Body of pancreas (tissue), 4 donors: ENCODE measurements at places on chromosomes 5 and 9.

DNA sequence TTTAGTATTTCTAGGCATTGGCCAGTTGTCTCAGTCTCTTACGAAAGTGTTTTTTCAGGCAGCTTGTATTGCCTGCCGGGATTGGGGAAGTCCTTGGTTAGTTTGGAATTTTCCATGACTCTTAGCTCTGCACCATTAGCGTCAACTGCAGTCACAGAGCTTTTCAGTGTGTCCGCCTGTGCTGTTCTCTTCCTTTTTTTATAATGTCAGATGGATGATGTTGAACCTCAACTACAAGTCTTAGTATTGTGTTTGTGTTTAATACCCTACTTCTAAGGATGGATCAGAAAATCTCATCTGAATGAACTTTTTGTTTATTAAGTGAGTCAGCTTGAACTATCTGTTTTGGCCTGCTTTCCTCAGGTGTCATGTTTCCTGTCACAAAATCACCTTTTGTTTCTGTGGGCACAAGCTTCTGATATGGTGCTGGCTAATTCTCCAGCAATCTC is 33.1 kb downstream of the ATP6V0E1 start:
- DNase-seq: peak; percentile 25

DNA sequence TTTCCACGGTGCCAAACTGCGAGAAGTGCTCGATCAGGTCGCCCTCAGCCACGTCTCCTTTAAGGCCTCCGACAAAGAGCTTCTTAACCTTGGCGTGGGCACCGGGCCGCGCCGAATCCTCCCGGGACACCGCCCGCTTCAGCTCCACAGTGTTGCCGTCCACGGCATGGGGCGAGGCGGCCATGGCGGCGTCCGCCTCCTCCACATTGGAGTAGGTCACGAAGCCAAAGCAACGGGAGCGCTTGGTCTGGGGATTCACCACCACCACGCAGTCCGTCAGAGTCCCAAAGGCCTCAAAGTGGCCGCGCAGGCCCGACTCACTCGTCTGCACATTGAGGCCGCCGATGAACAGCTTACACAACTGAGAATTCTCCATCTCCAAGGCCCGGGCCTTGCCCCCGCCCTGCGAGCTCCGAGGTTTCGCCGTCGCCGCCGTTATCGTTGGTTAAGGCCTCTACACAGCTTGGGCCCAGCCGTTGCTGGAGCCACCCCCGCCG is 424 bp downstream of the HNRNPA0 start:
- no peak for DNase-seq

- DNase-seq: no peak
Measured at GRCh38 chr5:135147294-135148090, 113.5 kb upstream of the PITX1 start.

GRCh38 chr5:159052401-159053011 is 47.2 kb downstream of the EBF1 start:
- DNase-seq: no peak

DNA sequence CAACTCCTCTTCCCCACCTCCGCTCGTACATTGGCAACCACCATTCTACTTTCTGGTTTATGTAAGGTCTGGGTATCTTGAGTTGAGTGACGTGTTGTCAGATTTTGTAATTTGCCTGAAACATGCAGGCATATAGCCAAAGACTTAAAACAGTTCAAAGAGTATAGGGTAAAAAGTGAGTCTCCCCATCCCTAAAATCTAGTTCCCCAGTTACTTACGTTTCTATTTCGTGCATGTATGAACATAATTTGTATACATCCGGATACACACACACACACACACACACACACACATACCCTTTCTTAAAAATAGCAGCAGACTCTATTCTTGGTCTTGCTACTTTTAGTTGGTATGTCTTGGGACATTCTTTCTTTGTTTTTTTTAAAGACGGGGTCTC is 915 bp downstream of the HSDL2 start:
- DNase-seq: peak; percentile 12

DNA sequence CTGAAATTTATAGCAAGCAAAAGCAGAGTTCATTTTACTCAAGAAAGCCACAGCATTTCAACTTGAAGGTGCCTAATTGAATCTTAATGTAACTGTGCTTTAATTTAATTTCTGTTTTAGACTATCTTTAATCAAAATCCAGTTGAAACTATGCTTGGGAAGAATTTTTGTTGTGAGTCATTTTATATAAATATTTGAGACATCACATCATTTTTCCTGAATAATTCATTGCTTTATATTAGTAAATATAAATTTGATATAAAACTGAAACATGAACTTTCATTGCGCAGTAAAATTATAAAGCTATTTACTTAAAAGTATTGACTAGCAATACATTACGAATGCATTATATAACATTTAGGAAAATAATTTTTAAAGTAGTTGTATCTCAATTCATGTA is 1937.1 kb upstream of the CDH9 start:
- no peak for DNase-seq

- DNase-seq: peak; percentile 31
Measured at GRCh38 chr5:154714266-154714986, 40.8 kb upstream of the LARP1 start.

GRCh38 chr5:147431586-147431985 is 78.3 kb downstream of the DPYSL3 start:
- DNase-seq: no peak

DNA sequence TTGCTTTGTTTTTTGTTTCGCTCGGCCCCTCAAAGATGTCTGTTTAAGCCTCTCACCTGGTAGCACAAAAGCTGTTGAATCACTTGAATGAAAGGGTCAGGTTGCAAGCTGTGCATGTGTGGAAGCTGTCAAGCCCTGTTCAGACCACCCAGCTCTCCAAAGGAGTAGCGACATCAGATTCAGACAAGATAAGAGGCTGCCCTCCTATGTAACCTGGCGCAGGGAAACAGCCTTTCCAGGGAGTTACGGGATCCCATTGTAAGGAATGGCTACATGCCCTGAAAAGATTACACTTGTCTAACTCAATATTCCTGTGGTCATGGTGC is 2.9 kb downstream of the FREM1 start:
- no peak for DNase-seq

DNA sequence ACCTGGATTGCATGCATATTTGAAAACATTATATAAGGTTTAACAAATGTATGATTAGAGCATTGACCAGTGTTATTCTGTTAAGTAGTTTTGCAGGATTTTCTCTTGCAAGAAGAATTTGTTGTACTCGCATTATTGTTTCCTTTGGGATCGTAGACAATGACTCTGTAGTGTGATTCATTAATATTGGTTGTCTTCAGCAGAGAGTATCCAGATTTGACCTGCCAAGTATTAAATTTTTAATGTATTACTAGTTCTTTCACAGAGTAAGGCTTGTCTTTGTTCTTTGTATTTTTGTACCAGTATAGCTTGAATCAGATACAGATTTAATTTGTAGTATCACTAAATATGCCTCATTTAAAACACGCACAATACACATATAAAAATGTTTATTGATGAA is 155.0 kb downstream of the PBX3 start:
- DNase-seq: no peak

DNA sequence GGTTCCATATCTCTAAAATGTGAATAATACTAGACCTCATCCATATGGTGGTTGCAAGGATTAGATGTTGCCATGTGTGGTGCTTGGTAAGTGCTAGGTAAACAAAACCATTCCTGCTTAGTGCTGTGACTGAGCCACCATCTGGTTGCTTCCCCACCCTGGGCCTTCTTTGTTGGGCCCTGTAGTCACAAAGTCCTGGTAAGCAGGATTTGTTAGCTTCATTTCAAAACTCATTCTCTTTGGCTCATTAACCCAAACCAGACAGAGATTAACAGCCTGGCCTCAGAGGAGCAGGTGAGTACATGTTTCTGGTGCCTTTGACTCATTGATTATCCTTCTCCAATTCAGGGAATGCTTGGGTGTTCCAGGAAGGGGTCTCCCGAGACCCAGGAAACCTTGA is 240.2 kb downstream of the ARHGAP26 start:
- DNase-seq: no peak

- DNase-seq: no peak
Measured at GRCh38 chr5:163024936-163025335, 412.5 kb upstream of the CCNG1 start.

GRCh38 chr5:95392593-95393182 is 1.5 kb downstream of the FAM81B start:
- DNase-seq: peak; percentile 37

DNA sequence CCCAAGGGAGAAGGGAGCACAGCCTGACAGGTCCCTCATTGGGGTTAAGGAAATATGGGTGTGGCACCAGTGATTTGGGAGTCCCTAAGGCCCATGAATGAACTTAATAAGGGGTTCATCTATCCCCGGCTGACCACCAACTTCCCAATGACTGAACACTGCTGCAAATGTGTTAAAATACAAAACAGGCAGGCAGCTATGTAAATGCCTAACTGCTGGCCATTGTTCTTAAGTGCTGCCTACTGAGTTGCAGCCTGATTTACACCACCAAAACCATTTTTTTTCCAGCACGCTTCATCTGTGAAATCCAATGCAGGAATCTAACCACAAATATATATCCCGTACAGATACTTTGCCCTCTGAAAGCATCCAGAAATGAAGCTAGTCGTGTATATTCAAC is 478.5 kb downstream of the PTPRD start:
- DNase-seq: no peak

DNA sequence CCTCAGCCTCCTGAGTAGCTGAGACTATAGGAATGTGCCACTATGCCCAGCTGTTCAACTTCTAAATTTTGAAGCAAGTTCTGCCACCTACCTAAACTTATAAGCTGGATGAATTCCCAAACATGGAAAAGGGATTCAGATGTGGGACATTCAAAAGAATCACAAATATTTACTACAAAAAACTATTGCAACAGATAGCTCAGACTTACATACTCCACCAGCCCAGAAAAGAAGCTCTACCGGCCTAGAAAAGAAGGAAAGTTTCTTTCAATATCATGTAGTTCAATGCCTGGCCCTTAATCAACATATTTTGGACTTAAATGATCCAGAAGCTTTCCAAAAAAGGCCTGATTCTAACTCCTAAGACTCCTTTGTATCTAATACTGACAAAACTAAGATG is 23.8 kb downstream of the SH3RF2 start:
- no peak for DNase-seq

DNA sequence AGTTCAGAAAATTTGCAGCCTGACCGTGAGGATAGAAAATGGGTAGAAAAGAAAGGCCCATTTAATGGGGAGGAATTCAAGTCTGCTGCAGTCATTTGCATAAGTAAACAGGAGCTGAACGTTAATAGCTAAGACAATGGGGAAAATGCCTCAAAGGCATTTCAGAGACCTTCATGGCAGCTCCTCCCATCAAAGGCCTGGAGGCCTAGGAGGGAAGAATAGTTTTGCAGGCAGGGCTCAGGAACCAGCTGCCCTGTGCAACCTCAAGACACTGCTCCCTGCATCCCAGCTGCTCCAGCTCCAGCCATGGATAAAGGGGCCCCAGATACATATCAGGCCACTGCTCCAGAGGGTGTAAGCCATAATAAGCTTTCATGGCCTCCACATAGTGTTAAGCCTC is 32.2 kb upstream of the CDH18 start:
- no peak for DNase-seq

DNA sequence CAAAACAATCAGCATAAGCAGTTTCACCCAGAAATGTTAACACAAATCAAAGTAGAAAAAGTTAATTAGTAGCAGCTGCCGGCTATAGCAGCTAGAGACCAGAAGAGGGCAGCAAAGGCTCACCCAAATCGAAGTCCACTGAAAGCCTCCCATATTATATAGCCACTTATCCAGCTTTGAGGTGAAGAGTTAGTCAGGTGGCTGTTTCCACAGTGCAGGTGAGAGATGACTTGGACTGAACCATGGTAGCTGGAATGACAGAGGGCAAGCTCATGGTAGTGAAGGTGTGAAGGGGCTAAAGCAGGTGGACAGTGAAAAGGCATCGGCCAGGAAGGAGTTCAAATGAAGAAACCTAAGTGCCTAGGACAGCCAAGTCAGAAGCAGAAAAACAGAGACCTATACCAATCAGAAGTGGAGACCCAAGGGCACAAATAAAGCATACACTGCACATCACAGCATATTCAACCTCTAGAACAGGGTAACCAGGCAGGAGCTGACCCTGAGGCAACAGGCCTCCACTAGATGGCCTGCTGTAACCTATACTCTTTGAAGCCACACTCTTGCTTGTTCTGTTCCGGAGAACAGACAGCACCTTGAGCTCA is 7.2 kb upstream of the RNF38 start:
- peak; percentile 77 for DNase-seq

DNA sequence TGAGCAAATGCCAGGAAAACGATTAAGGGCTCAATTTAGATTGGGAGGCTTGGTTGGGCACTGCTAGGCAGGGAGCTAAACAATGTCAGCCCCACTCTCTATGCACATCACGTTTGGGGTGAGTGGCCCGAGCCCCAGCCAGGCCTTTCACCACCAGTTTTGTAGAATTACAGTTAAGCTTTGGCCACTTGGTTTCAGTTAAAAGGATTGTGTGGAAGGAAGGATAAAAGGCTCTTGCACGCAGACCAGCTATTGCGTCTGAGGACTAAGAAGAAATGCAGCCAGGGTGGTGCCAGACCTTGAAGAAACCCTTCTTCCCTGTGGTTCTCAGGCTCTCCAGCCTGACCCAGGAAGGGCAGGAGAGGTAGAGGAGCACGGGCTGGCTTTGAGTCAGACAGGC is 125.3 kb upstream of the SLC44A1 start:
- DNase-seq: no peak

GRCh38 chr5:137336161-137336560 is 163.0 kb downstream of the SPOCK1 start:
- DNase-seq: no peak

DNA sequence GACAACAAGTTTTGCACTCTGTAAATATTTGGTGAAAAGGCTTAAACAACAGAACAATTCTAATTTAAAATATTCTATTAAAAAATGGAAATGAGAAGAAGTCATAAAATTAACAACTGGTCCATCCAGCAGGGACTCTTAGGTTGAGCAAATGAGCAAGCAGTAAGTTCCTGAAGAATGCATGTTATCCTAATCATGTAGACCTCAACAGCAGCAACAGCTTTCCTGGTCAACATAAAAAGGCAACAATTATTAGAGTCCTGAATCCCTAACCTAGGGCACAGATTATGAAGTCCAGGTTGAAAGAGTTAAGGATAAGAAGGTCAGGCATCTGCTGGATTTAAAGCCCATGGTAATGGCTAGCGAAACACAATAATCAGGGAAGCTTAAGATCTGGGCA is 120.9 kb downstream of the SSBP2 start:
- no peak for DNase-seq

GRCh38 chr9:134792627-134793026 is 88.0 kb upstream of the FCN2 start:
- no peak for DNase-seq

DNA sequence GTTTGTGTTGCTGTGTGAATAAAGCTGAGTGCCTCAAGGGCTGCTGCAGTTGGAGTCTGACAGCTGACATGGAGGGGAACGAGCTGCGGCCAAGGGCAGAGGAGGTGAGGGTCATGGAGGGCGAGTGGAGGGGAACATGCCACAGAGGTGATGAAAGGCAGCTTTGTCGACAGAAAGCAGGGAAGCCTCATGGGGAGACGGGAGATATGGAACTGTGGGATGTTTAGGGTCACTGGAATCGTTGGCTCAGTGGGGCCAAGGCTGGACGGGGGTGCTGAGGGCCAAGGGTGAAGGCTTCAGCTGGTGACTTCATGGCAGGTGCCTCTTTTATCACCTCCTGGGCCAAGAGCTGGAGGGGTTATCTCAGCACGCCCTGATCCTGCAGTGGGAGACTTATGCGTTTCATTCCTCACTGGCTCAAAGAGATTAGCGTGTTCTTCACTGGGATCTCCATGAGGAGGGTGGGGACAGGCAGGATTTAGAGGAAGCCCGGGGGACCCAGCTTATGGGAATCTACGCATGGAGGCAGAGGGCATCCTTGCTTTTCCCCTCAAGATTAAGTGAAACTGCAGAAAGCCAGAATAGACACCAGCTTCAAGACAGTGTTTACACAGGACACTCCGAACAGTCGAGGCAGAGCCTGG is 42.2 kb downstream of the FAM240B start:
- no peak for DNase-seq
